M059J (cell line): ENCODE measurements at places on chromosomes 2 and 18.
A peak's percentile ranks its signal among the peaks of the same experiment; 100 is the strongest.

- no peak for DNase-seq
Observed at GRCh38 chr18:679516-679915, 22.1 kb downstream of the TYMS start.

DNA sequence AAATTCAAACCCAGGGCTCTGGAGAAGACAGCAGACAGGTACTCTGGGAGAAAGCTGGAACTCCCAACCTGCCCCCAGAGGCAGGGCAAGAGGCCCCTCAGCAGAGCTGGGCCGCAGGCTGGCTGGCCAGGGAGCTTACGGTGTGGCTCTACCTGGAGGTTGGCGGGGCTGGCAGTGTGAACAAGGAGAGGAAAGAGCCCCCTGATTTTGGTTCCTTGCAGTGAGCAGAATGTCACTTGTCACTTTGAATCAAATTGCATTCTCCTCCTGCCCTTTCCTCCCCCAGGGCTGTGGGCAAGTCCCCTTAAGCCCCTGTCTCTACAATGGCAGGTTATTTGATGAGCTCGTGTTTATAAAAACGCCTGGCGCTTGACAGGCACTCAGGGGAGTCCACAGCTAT lies 32.6 kb downstream of the MYO7B start:
- DNase-seq = no peak

DNA sequence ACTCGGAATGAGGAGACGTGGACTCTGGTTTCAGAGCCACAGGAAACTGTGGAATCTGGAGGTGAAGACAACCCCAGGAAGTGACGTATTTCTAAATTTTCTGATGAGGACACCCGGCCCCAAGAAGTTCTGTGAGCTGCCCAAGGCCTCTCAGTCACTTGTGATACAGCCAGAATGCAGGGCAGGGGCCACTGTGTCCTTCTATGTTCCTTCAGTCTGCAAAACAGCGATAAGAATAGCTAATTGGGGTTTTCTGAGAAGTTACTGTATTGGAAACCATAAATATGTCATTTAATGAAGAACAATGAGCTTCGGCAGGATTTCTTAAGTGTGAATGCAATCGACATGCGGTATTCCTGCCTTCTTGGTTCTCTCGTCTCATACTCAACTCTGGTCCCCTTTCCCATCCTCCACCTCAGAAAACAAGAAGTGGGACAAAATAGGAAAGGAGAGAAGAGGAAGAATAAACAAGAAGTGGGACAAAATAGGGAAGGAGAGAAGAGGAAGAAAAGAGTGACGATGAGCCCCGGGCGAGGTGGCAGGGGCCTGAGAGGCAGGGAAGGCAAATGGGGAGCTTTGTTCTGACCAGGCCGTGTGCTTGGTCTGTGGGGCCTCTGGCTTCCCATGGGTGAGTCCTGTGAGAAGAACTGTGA lies 282.0 kb upstream of the REV1 start:
- DNase-seq = no peak

DNA sequence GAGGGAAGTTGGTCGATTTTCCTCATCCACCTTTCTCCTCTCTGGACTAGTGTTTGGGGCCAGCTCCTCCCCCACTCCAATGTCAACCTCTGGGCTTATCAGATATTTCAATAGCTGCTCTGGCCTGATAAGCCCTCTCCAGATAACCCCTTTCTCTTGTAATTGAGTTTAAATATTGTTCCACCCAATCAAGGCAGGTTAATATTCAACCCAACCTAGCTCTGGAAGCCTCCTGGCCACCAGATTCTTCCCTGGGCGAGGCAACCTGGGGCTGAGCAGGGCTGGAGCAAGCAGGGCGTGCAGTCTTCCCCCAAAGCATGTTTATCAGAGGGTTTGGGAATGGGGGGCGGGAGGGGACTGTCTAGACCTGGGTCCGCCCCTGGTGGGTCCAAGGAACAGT lies 73.8 kb downstream of the TFCP2L1 start:
- DNase-seq = no peak

DNA sequence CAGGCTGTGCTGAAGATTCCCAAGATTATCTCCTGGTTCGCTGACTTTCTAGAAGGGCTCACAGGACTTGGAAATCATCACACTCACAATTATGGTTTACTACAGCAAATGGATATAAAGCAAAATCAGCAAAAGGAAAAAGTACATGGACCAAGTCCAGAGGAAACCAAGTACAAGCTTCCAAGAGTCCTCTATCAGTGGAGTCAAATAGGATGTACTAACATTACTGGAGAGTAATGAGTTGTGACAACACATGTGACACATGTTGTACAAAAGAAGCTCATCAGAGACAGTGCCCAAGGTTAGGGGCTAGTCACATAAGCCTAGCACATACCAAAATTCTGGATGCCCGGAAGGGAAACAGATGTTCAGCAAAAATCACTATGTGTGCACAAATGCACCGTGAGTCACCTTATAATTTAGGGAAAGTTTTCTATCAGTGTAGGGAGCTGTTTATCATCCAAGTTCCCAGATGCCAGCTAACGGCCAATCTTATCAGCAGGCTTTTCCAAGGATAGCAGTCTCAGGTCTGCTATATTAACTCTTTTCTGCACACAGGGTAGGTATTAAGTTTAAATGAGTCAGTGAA lies 9.5 kb downstream of the TMEM237 start:
- DNase-seq = no peak

- no peak for DNase-seq
Observed at GRCh38 chr2:225662101-225662500, 262.6 kb downstream of the NYAP2 start.

- DNase-seq = peak; percentile 99
Observed at GRCh38 chr2:100291152-100291970, 30.9 kb downstream of the LONRF2 start.

- peak; percentile 97 for DNase-seq
Observed at GRCh38 chr18:67525328-67526099, 9.0 kb upstream of the DSEL start.

- peak; percentile 98 for DNase-seq
Observed at GRCh38 chr2:37711308-37711731, 39.9 kb upstream of the CDC42EP3 start.

- DNase-seq = no peak
Observed at GRCh38 chr2:57049273-57049672, 865.5 kb downstream of the CCDC85A start.

- peak; percentile 38 for DNase-seq
Observed at GRCh38 chr2:163733301-163733938, 2.4 kb downstream of the FIGN start.

GRCh38 chr18:74774486-74774885 lies 176.8 kb downstream of the ZNF407 start:
- DNase-seq = no peak

- DNase-seq = no peak
Observed at GRCh38 chr18:58152891-58153290, 108.9 kb downstream of the NEDD4L start.

DNA sequence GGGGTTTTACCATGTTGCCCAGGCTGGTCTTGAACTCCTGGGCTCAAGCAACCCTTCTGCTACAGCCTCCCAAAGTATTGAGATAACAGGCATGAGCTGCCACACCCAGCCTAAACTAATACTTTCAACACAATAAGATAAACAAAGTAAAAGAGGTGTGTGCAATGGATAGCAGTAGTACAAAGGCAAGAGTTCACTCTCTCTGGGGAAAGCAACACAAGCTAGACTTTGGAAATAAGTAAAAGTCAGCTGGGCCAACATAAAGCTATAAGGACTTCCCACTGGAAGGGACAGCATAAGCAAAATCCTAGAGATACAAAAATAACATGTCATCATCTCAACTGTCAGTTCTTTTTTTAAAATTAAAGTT lies 5.2 kb upstream of the NOSTRIN start:
- DNase-seq = no peak

- DNase-seq = peak; percentile 87
Observed at GRCh38 chr2:36486521-36487044, 111.4 kb downstream of the FEZ2 start.

GRCh38 chr2:190352668-190353536 lies 9.5 kb downstream of the INPP1 start:
- DNase-seq = no peak

DNA sequence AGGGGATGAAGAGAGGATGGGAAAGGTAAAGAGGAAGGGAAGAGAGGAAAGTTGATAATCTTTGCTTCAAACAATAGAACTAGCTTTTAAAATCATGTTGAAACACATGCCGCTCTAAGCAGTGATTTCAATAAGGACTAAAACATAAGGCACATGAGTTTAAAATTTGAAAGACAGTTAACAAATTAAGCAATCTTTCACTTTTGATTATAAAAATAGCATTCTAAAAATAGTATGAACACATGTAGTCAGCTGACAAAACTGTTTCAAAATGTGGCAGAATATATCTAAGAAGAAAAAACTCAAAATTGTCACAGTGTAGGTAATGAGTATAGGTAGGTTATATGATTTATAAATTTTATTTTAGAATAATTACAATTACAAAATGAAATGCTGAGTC lies 25.3 kb downstream of the PSME4 start:
- DNase-seq = no peak

DNA sequence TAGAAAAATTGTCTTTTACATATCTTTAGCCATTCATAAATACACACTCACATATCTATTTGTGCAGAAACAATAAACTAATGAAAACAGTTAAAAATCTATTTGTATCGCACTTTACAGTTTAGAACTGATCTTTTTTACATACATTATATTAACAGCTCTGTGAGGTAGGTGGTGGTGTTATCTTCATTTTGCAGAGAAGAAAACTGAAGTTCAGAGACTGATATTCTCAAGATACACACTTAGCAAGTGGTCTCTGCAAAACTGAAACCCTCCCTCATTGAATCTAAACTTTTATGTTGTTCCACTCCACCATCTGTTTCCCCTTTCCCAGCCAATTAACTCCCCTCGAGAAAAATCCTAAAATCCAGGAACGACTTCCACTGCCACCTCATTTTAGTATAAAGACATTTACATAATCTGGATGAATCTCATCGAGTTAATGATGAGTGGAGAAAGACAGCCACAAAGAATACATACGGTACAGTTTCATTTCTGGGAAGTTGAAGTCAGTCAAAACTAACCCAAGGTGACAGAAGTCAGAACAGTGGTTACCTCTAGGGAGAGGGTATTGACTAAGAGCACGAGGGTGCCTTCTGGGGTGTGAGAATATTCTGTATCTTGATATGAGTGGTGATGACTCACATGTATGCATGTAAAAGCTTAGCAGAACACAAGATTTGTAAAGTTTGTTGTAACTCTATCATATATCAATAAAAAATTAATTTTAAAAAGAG lies 524.2 kb upstream of the TCF4 start:
- peak; percentile 73 for DNase-seq

DNA sequence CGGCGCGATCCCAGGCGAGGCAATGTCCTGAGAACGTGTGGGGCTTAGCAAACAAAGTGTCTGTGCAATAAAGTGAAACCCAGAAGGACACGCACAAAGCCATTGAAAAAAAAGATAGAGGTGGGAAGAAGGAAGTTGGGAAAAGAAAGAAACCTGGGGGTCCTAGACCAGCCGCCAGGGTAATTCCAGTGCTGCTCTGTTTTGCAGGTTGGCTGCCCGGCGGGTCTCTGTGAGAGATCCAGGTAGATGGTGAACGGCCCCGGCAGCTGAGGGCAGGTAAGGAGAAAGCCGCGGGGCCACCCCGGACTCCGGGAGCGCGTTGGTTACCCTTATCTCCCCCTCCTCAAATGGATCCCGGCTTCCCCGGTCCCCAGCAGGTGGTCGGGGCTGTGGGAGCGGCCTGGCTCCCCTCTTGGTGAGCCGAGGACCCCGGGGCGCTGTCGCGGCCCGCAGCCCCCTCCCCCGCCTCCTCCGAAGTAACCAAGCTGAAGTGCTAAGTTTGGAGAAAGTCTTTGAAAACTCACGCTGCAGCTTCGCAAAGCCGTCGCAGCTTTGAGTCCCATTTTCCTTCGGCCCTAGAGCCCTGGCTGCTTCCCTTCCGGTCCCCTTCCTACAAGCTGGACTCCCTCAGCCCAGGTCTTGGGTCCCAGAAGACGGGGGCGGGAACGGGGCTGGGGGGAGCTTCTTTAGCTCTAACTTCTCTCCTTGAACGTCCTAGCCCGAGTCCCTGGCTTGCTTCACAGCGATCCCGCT lies 588 bp downstream of the OTX1 start:
- no peak for DNase-seq

DNA sequence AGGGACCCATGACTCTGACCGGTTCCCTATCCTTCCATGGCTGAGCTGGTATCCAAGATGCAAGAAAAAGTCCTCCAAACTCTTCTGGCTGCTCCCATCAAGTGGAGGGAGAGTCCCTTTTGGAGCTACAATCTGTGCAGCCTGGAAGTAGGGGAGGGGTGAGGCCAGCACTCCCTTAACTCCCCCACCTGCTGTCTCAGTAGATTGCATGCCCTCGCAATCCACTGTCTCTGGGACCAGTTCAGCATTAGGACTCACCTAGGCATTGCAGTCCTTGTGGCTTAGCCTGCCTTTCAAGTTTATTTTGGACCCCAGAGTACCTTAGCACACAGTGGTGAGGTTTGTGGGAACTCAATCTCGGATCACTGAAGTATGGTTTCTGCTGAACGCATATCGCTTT lies 14.2 kb upstream of the FMNL2 start:
- no peak for DNase-seq

DNA sequence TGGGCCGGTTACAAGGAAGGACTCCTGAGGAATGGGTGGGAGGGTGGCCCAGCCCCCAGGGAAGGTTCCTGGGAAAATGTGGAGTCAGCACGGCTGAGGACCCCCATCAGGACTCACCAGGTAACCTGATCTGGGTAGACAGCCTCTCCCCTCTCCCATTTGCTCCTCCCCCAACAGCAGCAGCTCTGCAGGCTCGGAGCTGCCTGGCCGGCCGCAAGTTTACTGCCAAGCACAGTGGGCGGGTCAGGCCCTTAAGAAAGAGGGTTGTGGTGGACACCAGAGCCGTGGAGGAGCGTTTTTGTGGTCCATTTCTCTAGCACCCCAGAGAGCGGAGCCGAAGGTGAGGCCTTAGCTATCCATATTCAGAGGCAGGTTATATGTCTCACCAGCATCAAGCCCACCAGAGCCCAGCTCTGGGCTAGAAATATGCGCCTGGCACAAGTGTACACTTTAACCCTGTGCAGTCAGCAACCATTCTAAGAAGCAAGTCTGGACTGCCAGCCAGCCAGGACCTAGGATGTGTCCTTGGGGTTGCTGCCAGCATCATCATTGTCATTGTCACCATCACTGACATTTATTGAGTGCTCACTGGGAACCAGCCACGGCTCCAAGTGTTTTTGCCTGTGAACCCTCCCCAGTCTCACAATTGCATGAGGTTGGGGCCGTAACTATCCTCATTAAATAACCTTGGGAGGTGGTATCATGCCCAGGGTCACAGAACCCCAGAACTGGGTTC lies 190.1 kb downstream of the KLHL29 start:
- no peak for DNase-seq
